Renal pelvis (tissue), 12 donors: ENCODE measurements at places on chromosomes 3 and 15. TPM values are rescaled to one million over a fixed set of nuclear protein-coding genes. Genes with fewer than 3 reads are reported as not detected.

Gene C3orf80
- polyA plus RNA-seq, result 0.22 TPM

Gene ZNF662
- 38.2 TPM for polyA plus RNA-seq

- no peak for DNase-seq
Measured at GRCh38 chr3:114660808-114661207, 367.0 kb downstream of the TIGIT start.

DNA sequence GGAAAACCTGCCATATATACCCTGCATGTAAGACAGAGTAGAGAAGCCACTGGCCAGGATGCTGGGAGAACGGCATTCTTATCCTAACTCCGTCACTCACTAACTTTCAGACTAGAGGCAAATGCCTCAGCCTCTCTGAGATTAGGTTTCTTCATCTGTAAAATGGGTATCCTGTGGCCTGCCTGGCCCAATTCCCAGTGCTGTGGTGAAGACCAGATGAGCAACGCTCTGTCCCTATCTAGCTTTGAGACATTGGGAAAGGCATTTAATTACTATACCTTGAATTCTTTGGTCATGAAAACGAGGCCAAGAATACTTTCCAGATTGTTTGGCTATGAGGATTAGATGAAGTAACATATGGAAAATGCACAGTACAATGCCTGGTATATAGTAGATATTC is 35.9 kb downstream of the CEMIP start:
- DNase-seq, result no peak

Gene EXD1
- not detected for polyA plus RNA-seq

DNA sequence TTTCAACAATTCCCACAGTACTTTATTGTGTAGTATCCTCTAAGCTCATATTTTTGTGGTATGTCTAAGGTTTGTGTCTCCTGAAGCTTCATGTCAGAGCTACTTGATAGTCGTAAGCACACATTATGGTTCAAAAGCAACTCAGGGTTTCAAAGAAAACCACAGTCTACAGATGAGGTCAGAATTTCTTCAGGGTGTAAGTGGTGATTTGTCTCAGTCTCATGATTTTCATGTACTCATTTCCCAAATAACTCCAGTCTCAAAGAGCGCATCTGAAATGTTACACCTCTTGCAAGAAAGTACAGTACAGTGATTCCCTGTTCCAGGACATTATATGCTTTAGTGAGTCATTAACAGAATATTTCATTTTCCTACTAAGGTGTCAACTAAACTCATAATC is 47.5 kb upstream of the SSR3 start:
- DNase-seq, result no peak

DNA sequence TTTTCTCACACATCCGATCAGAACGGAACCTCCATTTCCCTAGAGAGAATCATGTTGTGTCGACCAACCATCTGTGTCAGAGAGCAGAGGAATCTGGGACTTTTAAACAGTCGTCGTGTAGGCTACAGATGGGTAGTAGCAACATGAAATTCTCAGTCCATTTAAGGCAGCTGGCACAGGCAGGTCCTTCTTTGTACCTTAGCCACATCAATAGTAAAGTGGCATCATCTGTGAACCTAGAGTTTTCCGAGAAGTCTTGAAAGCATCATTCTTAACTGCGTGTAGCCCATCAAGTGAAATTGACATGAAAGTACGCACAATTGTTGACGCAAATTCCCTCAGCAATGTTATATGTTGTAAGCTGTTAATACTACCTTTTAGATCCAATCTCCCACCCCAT is 114.5 kb upstream of the GRM7 start:
- no peak for DNase-seq

Gene TMEM207
- 20.3 TPM for polyA plus RNA-seq

- DNase-seq, result no peak
Measured at GRCh38 chr3:55327131-55327920, 159.8 kb downstream of the WNT5A start.

GRCh38 chr3:71229905-71230657 is 353.4 kb downstream of the FOXP1 start:
- DNase-seq, result no peak

Gene SLC22A14
- polyA plus RNA-seq, result 0.36 TPM
